ENCODE measurements at places on chromosomes 3 and 15. TPM values are rescaled to one million over a fixed set of nuclear protein-coding genes. Genes with fewer than 3 reads are reported as not detected.

The DENND4A gene
- total RNA-seq, result 4.1 TPM

The TMEM266 gene
- total RNA-seq, result 0.23 TPM

The ANKRD63 gene
- 0.40 TPM for total RNA-seq

The U2SURP gene
- total RNA-seq, result 84.9 TPM

The WDR93 gene
- total RNA-seq, result 0.21 TPM

The CHRM5 gene
- total RNA-seq, result 0.06 TPM

The PRSS50 gene
- total RNA-seq, result not detected

The CTXN2 gene
- total RNA-seq, result not detected

The IL17RC gene
- total RNA-seq, result 29.8 TPM

The CD200R1 gene
- 0.10 TPM for total RNA-seq
